NCI-H1105 (cell line): ENCODE measurements at places on chromosomes 6 and 20.
A peak's percentile ranks its signal among the peaks of the same experiment; 100 is the strongest.

DNA sequence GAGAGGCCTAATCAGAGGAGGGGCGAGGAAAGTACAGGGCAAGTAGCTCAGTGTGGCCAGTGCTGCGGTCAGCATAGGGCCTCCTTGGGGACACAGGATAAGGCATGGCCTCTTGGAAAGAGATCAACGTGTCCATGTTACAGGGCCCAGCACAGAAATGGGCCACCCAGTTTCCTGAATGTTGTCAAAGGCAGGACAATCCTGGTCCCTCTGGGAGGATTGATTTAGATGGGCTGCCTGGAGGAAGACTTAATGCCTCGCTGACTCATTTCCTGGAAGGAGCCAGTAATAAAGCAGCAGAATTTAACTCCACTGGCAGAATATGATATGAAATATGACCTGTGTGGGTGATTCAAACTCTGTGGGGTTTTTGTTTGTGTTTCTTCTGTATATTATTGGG, 16.6 kb downstream of the DDO start:
- DNase-seq: no peak

DNA sequence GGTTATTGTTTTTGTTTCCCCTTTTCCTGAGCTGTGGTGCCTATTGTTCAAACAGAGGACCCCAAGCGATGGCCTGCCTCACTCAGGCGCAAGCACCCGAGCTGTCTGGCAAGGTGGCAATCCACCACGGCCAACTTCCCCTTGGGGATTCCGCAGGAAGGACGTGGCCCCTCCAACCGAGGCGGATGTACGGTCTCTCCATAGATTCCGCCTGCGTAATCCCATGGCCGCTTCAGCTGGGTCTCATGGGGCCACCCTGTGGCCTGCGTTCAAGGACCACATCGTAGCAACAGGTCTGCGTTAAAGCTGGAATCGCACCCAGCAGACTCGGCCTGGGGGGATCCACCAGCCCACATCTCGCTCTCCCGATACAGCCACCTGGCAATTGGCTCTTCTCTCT, 79.9 kb downstream of the CEBPB start:
- DNase-seq: no peak

DNA sequence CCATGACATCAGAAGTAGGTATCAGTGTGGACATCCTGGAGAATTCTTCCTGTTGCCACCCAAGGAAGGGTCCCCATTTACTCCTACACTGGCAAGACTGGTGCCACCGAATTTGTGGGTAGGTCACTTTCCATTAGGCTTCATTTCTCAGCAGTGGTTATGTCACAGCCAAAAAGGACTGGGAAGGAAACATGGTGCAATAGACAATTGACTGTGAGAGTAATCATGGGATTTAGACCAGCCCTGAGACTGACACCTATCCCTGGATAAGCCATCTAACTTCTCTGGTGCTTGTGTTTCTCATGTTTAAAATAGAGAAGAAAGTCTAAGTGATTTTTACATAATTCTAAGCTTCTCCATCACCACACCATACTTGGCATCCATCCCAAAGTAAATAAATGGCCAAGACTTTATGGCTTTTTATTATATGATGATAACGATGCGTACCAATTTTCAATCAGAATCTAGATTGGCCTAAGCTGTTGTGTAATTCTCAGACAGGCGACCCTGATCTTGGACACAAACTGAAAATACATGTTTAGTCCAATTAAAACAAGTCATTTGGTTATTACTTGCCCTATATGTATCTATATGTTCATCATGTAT, 10.2 kb downstream of the SMPDL3A start:
- no peak for DNase-seq

GRCh38 chr6:28896505-28897368, 27.0 kb downstream of the TRIM27 start:
- peak; percentile 64 for DNase-seq
